Ascending aorta (tissue), 2 donors: ENCODE measurements at places on chromosomes 3 and 15.
A peak's percentile ranks its signal among the peaks of the same experiment; 100 is the strongest.

GRCh38 chr15:30997270-30997669 lies 5.8 kb upstream of the MTMR10 start:
- no peak for DNase-seq

GRCh38 chr3:120428924-120429323 lies 21.9 kb downstream of the FSTL1 start:
- DNase-seq, result peak; percentile 58

GRCh38 chr3:43699864-43700263 lies 9.1 kb downstream of the ABHD5 start:
- DNase-seq, result no peak

DNA sequence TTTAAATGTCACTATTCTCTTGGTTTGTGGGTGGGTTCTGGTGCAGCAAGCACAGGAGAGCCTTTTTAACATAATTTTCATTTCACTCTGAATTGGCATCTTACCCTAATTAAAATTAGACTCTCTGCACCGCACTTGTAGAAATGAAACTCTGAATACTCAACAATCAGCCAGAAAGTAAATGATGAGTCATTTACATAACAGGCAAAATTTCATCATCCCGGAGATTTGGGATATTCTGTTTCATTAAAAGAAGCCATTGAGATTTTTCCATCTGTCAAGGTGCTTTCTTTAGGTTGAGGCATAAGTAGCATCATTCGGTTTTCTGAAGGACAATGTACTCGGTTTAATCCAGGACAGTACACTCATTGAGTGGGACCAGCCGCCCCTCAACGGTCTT lies 111.0 kb downstream of the RFTN1 start:
- DNase-seq, result no peak

GRCh38 chr15:70023064-70023768 lies 74.5 kb downstream of the TLE3 start:
- DNase-seq, result no peak

GRCh38 chr3:102791641-102792589 lies 357.1 kb downstream of the ZPLD1 start:
- no peak for DNase-seq

GRCh38 chr15:98570119-98570518 lies 78.2 kb upstream of the IGF1R start:
- no peak for DNase-seq

DNA sequence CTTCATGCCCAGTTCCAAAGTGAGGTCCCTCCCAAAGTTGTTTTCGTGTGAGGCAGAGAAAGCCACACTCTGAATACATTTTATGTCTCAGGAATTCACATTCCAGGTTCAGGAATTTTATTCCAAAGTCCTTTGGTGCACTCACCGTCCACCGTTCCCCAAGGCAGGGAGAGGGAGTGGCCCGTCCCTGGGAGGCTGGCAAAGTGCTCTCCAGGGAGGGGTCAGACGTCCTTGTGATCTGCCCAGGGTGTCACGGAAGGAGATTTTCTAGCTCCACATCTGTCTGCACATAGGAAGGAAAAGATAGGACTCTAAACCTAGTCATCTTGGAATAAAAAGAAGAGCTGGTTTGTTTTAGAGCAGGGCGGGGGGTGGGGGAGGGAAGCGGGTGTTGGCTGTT lies 47.9 kb downstream of the KLF13 start:
- DNase-seq, result no peak

DNA sequence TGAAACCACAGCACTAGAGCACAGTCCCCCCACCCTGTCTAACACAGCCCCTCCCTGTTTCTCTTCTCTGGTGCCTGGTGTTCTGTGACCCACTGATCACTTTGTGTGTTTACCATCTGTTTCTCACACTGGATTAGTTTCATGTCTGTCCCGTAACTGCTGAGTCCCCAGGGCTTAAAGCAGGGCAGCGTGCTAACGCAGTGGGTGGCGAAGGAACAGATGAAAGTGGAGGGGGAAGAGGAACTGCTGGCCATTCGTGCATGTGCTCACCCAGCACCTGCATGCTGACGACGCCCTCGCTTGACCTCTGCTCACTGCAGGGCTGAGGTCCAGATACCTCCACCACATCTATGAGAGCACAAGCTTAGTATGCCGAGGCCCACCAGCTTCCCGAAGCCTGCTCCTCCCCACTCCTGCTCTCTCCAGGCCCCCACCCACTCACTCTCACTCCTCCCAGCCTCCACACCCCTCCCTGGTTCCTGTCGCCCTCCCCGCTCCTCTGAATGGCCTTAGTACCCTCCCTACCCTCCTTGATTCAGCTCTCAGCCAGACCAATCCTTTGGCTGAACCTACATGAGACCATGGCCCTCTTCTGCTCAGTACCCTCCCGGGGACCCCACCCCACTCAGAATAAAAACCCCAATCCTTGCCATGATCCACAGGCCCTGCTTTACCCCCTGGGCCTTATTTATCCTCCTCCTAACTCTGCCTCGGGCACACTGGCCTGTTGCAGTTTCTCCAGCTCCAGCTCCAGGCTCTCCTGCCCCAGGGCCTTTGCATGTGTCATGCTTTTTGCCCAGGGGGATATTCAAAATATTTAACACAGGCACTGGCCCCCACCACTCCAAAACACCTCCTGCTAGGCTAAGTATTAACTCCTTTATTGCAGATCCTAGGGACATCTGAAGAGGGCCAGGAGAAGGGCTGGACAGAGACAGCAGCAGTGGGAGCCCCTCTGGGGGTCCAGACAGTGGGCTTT lies 15.1 kb upstream of the IQSEC1 start:
- DNase-seq, result no peak

GRCh38 chr15:74873756-74874424 lies 725 bp upstream of the SCAMP2 start:
- no peak for DNase-seq

DNA sequence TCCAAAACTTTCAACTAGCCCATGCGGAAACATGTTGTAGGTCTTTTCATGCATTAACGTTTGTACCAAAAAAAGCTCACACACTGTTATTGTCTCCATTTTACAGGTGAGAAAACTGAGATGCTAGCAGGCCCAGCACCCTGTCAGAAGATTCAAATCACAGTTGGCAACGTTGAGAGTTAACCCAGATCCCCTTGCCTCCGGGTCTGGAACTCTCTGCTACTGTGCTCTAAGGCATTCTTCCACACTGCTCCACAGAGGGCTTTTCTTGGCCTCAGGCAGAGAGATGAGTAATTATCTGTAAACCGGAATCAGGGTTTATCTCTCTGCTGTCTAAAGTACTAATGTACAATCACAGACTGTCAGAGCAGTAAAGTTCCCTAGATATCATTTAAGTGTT lies 186.0 kb upstream of the LPP start:
- DNase-seq, result no peak

DNA sequence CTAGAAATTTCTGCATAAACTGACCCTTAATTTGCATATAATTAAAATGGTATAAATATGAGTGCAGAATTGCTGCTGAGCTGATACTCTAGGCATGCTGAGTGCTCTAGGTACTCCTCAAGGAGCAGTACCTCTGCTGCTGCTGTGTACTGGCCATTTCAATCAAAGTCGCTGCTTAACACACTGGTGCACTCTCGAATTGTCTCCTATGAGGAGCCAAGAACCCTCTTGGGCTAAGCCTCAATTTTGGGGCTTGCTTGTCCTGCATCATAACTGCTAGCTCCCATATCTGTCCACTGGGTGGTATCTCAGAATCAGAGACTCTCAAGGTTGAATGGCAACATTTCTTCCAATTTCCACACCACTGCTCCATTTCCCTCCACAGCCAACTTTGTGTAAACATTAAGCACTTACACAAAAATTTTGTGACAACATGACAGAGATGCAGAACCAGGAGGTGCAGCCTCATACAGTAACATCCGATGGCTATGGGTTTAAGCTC lies 82.5 kb downstream of the XXYLT1 start:
- no peak for DNase-seq

DNA sequence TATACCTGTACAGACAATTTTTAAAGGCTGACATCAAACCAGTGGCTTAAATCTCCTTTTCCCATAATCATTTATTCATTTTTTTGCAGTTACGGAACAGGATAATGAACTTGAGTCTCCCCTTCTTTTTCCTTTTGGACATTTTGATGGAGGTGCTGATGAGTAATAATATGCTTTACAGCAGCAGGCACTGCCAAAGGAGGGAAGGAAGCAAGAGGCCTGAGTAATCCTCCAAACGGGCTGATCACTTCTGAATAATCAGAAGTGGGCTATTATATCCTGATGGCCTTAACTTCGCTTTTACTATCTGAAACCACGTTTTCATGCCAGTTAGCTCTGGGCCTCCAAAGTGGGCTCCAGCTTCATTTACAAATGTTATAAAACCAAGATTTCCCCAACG lies 527.2 kb downstream of the FOXP1 start:
- no peak for DNase-seq

GRCh38 chr3:108183971-108184370 lies 38.3 kb downstream of the IFT57 start:
- no peak for DNase-seq

GRCh38 chr3:129526121-129526900 lies 2.1 kb upstream of the RHO start:
- no peak for DNase-seq

DNA sequence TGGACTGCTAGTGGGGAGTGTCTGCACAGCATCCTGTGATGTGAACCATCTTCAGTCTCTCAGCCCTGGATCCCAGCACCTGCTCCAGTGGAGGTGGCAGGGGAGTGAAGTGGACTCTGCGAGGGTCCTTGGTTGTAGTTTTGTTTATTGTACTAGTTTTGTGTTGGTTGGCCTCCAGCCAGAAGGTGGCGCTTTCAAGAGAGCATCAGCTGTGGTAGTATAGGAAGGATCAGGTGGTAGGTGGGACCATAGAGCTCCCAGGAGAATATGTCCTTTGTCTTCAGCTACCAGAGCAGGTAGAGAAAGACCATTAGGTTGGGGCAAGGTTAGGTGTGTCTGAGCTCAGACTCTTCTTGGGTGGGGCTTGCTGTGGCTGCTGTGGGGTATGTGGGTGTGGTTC lies 20.9 kb downstream of the NEK11 start:
- no peak for DNase-seq

- DNase-seq, result no peak
Observed at GRCh38 chr3:105285653-105286241, 81.0 kb upstream of the ALCAM start.

DNA sequence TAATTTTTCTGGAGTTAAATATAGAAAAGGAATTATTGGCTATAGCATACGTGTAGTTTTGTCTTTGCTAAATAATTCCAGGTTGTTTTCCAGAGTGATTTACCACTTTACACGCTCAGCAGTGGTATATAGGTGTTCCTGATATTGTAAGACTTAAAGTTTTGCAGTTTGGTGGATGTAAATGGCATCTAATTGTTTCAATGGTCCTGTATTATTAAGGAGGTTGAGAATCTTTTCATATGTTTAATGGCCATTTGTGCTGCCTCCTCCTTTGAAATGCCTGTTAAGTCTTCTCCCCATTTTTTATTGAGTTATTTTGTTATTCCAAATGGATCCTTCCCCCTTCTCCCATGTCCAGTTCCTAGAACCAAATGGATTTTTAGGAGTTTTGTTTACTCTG lies 26.4 kb upstream of the P4HTM start:
- no peak for DNase-seq

DNA sequence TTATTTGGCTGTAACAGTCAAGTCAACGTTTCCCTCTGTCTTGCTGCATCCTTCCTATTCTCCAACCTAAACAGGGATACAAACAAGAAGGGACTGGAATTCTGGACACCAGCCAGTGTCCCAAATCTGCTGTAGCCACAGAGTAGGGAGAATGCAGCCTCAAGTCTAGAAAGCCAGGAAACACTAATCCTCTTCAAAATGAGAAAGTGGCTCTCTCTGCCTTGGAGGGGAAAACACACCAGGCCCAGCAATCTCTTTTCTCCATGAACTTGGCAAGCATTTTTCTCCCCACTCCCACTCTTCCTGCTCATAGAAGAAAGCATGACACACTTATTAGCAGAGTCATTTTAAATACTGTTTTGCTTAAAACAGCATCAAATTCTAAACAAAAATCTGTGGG lies 781.7 kb downstream of the SQOR start:
- no peak for DNase-seq

DNA sequence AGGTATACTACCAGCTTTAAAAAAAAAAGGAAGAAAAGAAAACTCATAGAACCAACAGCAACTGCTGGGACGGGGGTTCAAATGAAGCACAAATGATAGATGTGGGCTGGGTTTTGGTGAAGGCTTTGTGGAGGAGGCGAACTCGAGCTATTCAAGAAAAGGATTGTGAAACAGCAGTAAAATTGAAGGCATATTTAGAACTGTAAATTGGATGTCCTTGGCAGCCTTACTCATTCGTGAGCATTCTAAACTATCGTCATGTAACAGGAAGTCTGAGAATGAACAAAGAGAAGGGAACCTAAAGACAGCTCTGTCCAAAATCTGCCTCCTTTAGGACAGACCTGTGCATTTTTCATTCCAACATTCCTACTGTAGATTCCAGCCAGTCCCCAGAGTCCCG lies 97.8 kb downstream of the LARS2 start:
- no peak for DNase-seq

GRCh38 chr3:13504161-13504831 lies 24.2 kb downstream of the HDAC11 start:
- no peak for DNase-seq

GRCh38 chr3:54071601-54072000 lies 50.8 kb upstream of the CACNA2D3 start:
- DNase-seq, result no peak

DNA sequence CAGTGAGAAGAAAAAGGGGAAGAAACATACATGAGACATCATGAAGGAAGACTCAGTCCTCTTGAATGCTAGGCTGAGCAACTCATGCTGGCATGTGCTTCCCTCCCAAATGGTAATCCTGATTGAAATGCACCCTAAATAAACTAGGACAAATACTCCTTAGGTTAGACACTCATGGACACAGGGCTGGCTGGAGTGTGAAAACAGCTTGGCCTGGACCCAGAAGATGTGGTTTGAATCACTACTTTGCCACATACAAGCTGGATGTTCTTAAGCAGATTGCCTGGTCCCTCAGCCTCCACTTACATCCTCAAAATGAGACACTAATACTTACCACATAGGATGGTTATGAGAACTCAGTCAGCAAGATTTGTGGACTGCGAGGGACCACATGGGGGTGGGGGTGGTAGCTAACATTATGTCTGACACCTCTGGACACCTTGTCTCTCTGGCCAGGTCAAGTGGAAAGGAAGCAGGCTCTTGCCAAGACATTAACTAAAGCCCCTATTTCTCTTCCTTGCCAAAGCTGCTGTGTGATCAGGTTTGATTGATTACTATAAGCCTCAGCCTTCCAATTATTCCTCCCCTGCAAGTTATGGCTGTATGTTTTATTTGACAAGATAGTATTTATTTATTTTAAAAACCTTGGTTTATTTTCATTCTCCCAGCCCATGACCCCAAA lies 138.9 kb upstream of the SLC7A14 start:
- DNase-seq, result no peak

GRCh38 chr3:85842081-85842480 lies 883.3 kb downstream of the CADM2 start:
- DNase-seq, result no peak

GRCh38 chr3:72178463-72179106 lies 393.6 kb upstream of the PROK2 start:
- DNase-seq, result no peak
